Right cardiac atrium (tissue), 5 donors: ENCODE measurements at places on chromosomes 13 and 19.
A peak's percentile ranks its signal among the peaks of the same experiment; 100 is the strongest.

DNA sequence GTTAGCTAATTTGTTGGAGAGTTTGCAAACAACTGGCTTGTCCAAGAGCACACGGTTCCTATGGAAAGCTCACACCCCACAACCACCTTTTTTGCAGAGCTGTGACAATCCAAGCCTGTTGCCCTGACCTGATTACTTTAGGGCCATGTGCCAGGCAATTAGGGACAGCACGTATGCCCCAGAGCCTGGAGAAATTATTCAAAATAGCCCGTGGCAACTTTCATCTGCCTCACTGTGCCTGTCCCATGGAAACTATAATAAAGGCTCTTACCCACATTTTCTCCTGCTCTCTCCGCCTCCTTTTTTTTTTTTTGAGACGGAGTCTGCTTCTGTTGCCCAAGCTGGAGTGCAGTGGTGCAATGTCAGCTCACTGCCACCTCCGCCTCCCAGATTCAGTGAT, 18.6 kb upstream of the FBN3 start:
- no peak for DNase-seq

DNA sequence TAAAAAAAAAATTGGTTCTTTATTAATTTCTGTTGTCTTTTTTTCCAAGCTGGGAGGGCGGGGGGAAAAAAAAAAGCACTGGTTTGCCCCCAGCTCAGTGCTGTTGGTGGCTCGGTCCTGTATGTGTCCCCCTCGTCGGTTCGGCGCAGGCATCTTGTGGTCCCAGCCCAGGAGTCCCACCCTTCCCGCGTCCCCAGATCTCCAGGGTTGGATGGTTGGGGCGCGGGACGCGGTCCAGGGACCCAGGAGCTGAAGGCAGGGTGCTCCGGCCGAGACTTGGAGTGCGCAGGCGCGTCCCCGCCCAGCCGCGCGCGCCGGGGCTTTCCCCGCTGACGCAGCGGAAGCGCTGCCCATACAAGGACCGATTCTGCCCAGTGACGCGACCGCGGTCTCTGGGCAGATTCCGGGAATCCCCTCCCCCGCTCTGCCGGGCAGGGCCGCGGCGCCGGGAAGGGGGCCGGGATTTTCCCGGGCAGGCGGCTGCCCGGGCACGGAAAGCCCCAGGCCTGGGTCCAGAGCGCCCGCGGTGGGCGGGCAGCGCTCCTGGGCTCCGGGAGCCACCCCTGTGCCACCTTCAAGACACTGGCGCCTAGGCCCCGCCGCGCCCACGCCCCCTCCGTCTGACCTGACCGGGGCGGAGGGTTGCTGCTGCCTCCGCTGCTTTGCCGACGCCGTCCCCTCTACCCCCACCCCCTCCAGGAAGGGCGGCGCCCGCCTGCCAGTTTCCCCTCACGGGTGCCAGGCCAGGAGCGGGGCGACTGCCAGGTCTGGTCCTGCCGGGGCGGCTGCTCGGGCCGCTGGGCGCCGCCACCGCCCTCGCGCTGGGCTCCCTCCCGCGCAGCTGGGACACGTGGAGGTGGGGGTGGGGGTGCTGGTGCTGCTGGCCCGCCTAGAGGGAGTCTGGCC, 2.3 kb downstream of the JUNB start:
- DNase-seq, result peak; percentile 93

DNA sequence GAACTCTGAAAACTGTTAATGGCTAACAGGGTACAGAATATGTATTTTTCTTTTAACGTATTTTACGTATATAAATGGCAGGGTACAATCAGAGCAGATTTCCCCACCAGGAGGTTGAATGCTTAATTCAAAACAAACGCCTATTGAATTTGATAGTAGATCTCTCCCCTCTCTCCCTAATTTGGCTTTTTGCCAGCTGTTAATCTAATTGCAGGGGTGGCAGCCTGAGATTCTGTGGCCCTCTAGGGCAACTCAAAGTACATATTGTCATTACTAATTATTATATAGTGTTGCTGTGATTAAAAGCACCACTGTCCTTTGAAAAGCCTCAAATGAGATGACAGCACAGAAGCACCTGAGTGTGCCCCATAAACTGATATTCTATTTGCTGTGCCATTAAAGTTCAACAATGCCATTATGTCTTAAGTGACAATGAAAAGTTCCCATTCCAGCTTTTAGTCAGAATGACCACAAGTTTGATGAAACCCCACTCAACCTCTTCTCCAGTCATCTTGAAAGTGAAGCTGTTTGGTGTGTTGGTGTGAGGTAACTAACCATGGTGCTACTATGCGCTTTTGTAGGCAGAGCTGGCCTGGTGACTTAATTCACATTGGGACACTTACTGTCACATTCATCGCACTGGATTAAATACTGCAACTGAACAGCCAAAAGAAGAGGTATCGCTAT, 351.4 kb downstream of the KCNRG start:
- no peak for DNase-seq

DNA sequence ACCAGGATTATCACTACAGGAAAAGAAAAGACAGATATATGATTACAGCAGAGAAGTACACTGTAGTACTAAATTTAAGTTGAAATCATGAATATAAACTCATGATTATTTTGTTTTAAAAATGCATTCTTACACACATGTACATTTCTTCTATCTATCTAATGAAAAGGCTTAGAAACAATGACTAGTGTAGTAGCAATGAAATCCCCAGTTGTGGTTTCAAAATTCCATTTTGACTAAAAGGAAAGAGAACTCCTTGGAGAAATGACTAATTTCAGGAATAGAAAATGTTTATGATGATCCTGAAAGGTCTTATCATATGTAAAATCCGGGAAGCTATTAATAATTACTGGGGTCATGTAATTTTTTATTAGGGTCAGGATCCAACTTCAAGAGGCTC, 195.0 kb upstream of the STARD13 start:
- no peak for DNase-seq

DNA sequence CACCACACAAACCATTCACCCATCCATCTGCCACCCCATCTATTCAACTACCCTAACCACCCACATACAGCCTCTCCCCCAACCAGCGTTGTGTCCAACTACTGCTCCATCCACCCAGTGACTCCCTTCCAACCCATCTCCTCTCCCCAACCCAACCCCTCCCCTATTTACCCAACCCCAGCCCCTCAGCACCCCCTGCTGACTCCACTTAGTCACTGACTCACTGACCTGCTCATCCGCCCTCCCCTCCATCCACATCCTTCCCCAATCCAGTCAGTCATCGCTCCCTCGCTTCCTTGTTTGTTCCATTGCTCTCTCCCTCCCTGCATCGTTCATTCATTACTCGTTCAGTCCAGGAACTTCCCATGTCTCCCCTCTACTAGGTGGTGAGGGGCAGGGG, 39.2 kb downstream of the KCNC3 start:
- no peak for DNase-seq

DNA sequence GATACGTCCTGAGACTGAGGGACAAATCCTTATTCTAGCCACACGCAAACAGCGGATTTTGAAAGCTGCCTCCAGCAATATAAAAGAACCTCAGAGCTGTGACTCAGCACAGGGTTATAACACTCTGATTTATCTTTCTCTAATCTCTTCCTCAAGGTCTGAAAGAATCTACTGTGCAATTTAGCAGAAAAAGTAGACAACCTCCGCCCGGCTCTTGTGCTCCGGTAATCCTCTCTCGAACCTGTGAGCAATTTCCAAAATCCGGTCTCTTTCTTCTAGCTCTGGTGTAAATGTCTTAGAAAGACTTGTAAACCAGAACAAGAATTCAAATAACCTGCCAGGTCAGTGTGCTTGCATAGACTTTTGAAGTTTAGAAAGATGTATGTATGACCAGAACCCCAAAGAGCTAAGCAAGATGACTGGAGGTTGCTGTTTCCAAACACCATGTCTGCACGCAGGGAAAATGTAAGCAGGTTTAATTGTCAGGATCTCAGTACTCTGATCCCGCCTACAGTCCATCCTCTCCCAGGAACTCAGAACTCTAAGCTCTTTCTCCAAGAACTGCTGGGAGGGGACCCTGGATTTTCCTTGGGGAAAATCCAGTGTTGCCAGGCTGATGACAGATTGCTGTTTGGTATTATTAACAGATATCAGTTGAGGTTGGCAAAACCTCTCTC, 338.1 kb downstream of the RFC3 start:
- DNase-seq, result no peak

DNA sequence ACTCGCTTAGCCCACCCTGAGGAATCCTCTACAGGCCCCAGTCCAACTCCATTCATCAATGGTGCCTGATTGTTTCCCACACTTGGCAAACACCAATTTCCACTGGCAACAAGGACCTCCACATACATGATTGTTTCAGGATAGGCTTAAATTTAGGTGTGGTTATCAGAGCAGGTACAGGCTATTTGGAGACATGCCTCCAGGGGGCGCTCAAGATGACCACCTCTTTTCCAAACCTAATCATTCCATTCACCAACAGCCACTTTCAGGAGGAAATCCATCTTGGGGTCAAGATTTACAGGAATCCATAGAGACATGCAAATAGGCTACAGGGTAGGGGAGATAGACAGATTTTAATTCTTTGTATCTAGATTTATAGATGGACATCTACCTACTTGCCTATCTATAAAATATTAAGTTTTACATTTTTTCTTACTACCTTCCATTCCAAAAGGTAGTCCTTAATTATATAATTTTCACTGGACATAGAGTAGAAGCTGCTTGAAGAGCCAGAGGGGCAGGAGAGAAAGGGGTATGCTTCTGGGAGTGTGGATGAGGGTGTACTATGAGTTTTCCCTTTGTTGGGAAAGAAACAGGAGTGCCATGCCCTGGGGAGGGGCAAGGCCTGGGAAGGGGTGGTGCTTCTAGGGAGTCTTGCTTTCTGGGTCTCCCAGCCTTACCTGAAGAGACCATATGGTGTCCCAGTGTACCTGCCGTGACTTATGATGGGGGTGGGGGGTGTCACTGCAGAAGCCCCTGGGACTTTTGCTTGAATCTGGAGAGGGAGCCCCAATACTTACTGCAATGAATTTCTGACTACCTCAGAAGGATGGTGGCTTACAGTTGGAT, 14.1 kb upstream of the PCDH8 start:
- peak; percentile 59 for DNase-seq

GRCh38 chr13:26558987-26559386, 1.5 kb downstream of the WASF3 start:
- DNase-seq, result no peak

DNA sequence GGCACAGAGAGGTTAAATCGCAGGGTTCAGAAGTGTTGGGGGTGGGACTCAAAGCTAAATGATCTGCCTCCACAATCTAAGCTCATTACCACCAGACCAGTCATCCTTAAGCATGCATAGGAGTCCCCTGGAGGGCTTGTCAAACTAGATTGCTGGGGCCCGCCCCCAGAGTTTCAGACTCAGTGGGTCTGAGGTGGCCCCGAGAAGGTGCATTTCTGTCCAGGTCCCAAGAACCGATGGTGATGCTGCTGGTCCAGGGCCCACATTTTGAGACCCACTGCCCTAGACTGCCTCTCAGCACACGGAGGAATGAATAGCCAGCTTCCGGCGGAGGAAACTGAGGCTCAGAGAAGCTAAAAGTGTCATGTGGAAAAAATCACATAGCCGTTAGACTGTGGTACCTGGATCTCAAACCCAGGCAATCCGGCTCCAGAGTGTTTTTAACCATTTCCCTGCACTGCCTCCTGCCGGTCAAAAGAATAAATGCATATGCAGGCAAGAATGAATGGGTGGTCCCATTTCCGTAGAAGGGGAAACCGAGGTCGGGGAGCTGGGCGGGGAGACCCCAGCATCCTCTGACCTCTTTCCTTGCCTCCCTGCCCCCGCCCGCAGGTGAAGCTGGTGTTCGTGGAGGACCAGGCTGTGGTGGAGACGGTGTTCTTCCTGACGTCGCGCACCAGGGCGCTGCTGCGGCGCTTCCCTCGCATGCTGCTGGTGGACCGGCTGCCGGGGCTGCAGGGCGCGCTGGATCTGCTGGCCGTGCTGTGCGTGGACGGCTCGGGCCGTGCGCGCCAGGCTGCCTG, 23.8 kb downstream of the ZSWIM9 start:
- no peak for DNase-seq

DNA sequence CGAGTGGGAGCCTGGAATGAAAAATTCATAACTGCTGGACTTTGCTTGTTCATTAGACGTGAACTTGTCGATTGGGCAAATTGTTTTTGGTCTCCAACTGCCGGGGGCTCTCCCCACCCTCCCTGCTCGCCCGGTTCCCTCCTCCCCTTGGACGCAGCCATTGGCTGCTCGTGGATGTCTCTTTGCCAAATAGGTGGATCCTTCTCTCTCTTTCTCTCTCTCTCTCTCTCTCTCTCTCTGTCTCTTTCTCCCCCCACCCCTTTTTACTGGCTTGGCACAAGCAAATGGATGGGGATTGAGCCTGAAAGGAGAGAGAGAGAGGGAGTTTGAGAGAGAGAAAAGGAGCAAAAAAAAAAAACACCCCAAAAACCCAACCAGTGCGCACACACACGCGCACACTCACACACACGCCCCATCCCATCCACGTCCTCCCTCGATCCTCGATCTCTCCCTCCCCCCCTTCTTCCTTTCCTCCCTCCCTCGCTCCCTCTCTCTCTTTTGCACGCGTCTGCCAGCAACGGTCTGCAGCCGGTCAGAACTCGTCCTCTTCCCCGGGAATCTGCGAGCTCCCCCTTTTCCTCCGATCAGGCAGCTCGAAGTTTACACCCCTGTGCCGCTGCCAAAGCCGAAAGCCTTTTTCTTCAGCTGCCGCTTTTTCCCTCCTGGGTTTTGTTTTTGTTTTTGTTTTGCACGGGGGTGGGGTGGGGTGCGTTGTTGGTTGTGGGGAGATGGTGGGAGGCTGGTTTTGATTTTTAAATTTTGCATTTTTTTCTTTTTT, 27.8 kb downstream of the NFIX start:
- peak; percentile 94 for DNase-seq

DNA sequence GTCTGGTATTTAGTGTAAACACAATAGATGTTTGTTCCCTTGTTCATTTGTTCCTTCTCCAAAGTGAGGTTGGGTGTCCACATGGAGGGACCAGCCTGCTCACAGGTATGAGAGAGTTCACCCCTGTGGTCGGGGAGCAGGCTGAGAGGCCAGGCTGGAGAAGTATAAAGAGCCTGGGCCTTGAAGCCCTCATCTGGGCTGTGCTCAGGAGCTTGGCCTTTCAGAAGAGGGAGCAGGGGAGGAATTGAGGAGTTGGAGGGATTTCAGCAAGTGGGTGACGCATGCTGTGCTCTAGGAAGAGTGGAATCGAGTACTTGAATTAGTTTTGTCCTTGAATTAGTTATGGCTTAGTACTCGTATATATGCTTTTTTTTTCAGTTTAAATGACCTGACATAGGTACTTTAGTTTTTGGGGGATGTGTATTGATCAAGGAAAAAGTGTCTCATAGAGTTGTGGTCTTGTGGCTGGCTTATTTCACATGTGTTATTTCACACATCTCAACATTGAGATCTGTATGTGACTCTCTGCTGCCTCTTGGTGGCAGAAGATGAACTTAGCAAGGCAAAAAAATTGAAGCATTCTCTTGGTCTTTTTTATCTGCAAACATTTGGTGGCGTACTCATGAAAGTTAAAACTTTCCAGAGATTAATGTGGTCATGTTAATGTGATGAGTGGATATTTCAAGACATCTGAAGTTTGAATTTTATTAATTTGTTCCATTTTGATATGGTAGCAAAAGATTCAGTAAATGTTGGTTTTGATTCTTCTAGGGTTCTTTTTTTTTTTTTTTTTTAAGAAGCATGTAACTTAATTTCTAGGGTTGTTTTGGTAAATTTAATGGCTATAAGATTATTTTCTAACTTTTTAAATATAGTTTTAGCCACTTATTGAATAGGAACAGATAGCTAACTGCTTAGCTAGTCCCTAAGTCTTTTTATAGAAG, 54.3 kb downstream of the SLAIN1 start:
- no peak for DNase-seq
